Fibroblast of skin of back (primary cell): ENCODE measurements at places on chromosomes 5 and 9.
A peak's percentile ranks its signal among the peaks of the same experiment; 100 is the strongest.

GRCh38 chr9:94826644-94827410 lies 100.3 kb downstream of the AOPEP start:
- no peak for DNase-seq

DNA sequence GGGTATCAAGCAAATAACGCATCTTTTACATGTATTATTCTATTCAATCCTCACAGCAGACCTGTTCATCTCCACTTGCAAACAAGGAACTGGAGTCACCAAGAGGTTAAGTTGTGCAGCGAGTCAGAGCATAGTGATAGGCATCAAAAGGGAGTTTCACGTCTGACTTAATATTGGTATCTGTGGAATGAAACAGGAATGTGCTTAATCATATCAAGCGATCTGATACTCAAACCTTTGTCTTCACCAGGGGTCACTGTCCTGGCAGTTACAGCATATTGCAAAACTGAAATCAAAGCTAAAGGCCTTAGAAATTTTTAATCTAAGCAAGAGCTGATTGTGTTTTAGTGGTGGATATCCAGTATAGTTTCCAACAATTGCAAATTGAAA lies 271.6 kb downstream of the PLK2 start:
- DNase-seq: peak; percentile 84

DNA sequence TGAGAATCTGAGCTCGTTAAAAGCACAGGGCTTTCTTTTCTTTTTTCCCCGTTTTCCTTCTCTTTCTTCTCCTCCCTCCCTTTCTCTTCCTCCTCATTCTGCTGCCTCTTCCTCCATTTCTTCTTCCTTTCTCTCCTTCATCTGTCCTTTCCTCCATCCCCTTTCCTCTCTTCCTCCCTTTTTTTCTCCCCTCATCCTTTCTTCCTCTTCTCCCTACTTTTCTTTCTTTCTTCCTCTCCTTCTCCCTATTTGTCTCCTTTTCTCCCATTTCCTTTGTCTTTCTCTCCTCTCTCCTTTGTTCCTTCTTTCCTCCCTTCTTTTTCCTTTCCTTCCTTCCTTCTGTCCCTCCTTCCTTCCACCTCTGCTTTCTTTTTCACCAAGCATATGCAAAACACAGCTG lies 649.4 kb downstream of the IRX1 start:
- no peak for DNase-seq

DNA sequence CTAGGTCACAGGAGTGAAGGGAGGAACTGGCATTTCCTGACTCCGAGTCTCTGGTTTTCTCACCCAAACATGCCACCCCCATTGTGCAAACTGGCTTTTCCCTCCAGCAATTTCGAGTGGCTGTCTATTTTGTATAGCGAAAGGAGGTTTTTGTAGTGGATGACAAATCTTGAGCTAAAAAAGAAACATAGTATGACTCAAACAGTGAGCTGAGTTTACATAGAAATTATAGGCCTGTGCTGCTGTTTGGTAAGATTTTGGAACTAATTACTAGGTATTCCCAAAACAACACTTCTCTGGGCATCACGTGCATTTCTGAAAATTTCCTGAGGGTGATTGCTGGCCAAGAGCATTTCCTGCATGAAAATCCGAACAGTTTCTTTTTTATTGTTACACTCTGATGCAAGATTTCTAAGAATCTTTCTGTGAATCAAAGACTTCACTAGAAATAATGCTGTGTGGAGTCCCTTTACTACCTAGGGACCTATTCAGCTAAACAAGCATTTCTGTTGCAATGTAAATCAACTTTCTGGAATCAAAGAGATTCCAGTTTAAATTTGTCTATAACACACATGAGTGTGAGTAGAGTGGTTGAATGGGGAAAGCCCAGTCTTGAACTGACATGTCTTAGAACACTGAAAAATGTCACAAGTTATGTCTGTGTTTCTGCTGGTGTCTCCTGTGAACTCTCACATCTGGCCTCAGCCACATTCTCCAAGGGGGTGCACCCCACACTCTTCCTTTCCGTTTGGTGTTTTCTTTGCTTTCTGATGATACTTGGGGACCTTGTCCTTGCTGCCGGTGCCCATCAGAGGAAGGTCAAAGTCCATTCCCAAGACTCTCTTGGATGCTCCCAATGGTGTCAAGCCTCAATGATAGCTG lies 33.3 kb upstream of the DAPK1 start:
- DNase-seq: peak; percentile 11

- DNase-seq: peak; percentile 91
Measured at GRCh38 chr9:21506626-21507482, 24.7 kb upstream of the IFNE start.

DNA sequence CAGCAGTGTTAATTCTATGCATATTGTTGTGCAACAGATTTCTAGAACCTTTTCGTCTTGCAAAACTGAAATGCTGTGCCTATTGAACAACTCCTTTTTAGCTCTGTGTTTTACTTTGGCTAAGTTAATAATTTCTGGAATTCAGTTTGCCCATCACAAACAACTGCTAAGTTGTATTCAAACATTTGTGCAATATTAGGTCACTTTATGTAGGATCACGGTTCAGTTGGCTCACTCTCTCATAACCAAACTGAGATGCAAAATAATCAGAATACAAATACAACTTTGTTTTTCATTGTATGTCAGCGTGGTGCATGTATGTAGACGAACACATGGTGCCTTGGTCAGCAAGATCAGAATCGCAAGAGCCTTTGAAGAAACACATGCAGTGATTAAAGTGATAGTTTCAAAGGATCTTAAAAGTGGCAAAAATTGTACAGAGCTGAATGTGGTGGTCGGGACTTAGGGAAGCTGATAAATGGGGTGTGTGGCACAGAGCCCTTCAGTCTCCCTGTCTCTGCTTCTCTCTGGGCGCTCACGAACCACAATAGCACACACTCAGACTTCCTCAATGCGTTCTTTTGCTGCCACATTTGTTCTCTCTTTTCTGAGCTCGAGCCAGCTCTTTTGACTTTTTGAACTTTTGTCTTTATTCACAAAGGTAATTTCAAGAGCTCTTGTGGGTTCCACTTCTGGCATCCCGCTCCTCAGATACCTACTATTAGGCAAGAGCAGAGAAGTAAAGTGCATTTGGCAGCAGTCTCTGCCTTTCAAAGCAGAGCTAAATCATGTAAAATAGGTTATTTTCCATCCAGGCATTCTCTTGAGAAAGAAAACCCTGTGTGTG lies 112.4 kb upstream of the CTSL start:
- no peak for DNase-seq

GRCh38 chr9:90526386-90526785 lies 116.2 kb downstream of the DIRAS2 start:
- no peak for DNase-seq

DNA sequence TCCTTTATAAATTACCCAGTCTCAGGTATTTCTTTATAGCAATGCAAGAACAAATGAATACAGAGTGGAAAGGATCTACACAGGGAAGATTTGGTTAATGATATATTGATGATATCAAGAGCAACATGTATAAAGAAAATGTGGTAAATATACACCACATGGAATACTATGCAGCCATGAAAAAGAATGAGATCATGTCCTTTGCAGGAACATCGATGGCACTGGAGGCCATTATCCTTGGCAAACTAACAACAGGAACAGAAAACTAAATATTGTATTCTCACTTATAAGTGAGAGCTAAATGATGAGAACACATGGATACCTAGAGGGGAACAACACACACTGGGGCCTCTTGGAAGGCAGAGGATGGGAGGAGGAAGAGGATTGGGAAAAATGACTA lies 19.9 kb upstream of the PUM3 start:
- no peak for DNase-seq

GRCh38 chr9:114655689-114656088 lies 1.9 kb downstream of the TEX53 start:
- DNase-seq: peak; percentile 57

DNA sequence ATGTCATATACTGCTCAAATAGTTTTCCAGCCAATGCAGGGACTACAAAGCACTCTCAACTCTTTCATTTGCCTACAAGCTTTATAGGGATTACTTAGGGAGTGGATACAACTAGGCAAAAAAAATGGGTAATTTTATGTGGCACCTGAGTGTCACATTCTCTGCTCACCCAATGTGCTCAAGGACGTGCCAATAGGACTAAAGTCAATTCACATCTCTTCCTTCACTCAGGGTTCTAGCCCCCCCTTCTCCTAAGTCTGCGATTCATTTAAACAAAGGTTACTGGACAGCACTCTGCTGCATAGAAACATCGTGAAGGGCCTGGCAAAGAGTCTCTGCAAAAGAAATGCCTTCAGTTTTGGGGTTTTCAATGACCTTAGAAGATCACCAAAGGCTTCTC lies 142.3 kb downstream of the TSSK1B start:
- DNase-seq: no peak

DNA sequence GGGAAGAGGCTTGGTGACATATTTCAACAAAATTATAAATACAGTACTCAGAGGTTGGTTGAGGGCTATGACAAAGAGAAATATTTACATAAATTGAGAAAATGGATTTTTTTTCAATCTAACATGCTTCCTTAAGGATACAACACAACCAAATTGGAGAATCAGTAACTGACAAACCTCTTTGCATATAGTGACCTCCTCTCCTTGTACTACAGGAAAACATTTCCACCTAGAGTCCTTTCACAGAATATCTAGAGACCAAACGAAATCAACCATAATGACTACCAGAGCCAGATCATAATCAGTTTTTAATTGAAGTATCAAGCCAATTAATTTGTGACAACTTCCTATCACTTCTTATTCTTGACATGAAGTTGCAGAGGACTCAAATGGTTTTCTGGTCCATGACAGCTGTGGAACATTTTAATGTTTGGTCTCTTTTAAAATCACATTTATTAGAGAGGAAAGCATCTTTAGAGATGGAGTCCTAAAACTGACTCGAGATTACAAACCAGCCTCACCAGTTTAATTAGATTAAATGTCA lies 1636.5 kb upstream of the C9orf72 start:
- no peak for DNase-seq

GRCh38 chr9:128845186-128845931 lies 15.8 kb upstream of the SPOUT1 start:
- no peak for DNase-seq

DNA sequence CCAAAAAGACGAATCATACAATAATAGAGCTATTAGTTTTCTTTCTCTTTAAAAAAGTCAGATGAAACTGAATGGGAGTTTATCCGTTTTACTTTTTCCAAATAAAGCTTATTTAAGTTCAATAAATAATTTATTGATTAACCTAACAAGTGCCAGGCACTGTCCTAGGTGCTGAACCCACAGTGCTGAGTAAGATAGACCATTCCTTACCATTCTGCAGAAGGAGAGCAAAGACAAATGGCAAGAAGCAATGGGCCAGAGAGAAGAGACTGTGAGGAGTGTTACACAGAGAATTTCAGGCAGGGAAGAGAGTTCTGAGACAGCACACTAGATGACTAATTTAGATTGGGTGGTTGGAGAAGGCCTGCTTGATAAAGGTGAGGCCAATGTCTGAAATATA lies 127.2 kb downstream of the AUH start:
- DNase-seq: no peak

GRCh38 chr5:44869928-44870327 lies 61.2 kb downstream of the MRPS30 start:
- DNase-seq: no peak

DNA sequence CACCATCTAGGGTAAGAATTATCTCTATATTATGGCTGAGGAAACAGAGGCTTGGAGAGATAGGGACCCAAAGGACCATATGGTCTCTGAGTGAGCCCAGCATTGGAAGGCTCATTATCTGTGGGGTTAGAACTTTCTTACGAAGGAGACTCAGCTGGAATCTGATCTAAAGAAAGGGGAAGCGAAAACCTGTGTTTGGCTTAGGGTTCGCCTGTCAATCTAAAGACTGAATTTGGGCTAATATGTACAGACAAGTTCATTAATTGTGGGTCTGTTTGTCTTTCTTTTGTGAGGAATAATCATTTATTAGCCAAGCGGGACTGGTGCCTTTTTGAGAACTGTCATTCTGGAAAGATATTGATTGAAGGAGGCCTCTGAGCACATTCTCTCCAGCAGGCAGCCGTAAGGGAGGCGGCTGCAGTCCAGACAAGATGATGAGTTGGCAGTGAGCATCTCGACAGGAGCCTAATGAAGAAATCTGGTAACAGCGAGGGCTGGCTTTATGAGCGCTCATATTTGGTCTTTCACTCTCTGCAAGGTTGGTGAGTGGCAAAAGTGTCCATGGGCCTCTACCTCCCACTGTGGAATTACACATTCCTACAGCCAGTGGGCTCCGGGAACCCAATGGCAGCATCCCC lies 104.2 kb upstream of the GPR151 start:
- no peak for DNase-seq

- no peak for DNase-seq
Measured at GRCh38 chr9:113888336-113888735, 12.2 kb downstream of the ZNF618 start.

DNA sequence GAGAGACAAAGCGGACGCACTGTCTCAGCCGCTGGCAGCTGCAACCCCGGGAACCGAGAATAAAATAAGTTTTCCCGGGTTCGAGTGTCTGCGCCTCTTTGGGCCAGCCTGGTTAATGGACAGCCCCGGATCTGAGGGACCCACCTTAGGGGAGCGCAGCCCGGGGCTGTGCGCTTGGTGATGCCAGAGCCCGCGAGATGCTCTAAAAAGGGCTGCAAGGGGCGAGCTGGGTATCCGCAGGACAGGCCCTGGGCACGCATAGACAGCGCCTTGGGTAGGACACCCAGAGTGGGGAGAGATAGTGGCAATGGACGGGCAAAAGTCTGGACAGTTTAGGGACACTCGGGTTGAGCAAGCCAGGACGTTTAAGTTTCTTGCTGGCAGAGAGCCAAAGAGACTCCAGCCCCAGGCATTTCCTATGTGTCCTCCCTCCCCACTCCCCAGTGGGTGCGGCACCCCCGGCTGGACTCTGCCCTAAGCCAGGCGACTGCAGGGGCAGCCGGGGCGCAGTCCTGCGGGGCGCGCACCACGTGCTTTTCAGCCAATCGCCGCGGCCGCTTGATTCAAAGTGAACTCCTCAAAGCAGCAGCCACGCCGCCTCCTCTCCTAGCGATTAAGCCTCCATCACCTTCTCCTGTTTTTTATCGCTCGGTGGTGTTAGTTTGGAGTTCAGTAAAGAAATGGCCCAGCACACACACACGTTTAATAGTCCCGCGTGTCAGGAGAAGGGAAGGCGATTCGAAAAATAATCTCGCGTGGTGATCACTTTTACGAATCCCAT lies 616 bp upstream of the ENC1 start:
- DNase-seq: peak; percentile 89
